ENCODE measurements at places on chromosomes 2 and 18.

DNA sequence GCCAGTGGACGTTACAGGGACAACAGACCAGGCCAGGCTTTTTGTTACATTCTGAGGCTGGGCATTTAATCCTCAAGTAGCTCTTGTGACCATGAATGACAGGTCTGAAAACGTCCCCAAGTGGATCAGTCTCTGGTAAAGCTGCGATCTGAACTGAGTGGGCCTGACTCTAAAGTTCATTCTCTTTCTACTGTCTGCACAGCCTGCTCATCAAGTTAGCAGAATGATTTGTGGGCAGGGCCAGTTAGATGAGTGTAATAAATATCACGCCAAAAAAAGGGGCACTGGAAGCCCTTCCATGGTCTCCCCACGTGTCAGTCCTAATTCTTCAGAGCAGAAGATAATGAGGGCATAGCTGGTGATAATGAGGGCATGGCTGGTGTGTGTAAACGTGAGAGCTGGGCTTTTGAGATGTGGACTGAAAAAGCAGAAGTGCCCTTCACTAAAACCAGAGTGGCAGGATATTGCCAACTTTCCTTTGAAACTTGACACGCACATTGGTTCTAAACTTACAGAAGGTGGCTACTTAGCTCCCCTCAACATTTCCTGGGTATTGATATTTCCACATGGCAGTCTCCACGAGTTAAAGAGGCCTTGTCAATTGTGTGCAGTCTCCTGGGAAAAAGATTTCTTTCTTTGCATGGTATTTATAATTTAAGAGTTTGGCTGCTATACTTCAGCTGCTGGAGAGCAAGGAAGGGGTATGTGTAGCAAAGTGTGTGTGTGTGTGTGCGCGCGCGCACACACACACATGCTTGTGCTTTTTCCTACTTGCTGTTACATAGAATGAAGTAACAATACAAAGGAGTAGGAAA, 72.7 kb upstream of the LYPD6B start:
- DNase-seq, result no peak

- no peak for DNase-seq
These were observed 28.0 kb downstream of the TRPM8 start for GRCh38 chr2:233945146-233945545.

DNA sequence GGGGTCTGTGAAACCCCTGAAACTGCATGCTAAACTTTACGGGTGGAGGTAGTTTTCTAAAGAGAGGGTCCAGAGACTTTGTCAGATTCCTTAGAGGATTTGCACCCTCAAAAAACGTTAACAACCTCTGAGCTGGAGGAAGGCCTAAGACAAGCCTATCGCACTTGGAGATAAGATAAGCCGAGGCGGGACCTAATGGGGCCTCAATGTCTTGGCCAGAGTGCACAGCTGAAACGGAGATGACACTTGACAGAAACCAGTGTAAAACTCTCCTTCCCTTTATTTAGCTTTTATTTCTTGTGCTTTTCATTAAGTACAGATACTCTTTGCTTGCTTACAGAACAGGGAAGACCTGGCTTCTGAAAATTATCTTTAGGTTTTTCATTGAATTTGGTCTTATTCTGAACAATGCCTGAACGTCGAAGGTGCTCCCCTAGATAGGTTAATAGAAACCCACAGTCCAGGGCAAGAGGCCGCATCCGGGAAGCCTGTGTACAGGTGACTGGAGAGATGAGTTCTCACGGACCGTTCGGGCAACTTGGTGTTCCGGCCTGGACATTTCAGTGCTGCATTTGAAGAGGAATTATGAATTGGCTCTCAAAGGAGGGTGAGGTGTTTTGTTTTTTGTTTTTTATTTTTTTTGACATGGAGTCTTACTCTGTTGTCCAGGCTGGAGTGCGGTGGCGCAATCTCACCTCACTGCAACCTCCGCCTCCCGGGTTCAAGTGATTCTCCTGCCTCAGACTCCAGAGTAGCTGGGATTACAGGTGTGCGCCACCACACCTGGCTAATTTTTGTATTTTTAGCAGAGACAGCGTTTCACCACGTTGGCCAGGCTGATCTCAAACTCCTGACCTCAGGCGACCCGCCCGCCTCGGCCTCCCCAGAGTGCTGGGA, 49.7 kb downstream of the SH3BP4 start:
- no peak for DNase-seq

DNA sequence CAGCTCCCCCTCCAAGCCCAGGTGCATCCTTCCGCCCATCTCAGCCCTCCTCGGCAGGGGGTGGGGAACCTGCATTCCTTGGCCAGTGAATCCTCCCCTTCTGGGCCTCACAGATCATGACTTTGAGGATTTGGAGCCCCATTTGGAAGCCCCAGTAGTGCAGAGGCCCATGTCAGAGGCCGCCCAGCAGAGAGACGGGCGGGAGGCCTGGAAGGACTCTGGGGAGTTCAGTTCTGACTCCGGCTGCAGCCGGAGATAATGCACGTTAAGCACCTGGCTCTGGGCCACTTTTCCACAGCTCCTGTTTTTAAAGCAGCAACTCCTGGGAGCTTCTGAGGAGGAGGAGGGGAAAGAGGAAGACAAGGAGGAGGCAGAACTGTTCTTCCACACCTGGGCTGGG, 14.9 kb downstream of the ATOH8 start:
- no peak for DNase-seq

DNA sequence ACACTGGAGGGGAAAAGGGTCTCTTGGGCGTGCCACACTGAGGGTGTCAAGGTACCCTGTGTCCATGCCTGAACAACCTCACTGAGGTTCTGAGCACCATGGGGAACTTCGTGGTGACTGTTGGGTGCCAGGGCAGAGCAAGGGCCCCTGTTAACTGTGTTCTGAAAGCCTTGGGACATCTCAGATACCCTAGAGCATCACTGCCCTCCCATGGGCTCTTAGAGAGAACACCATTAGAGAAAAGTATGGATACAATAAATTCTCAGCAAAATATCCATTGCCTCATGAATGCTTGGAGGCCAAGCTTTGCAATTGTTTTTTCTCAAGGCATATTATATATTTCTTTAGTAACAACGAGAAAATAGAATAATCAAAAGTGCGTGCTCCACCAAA, 488.5 kb upstream of the NRP2 start:
- no peak for DNase-seq

- DNase-seq, result no peak
These were observed 154.3 kb downstream of the PLCL1 start for GRCh38 chr2:197958592-197959150.

- DNase-seq, result peak; percentile 11
These were observed 78.8 kb upstream of the GAREM1 start for GRCh38 chr18:32549248-32550110.

DNA sequence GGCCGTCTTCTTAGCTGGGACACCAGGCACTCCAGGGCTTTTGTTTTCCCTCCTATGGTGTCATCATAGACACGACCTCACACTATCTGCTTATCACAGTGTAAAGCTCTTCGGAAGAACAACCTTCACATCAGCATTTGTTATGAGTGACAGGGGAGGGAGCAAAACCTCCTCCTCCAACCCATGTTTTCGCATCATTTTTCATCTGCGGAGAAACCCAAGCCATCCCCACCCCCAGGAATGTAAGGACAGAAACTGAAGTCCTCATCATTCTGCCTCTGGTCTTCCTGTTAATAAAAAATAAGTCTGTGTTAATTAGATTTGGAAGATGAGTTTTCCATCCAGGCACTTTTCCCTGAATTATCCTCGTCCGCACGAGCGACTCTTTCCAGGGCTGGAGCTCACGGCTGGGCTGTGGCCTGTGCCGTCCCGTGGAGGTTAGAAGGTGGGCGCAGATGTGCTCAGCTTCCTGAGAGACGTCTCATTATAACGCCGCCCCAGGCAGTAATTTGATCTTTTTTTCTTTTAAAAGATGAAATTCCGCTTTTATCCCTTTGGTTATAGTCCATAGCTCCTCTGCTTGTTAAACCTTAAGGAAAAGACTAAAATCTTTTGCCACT, 101.6 kb upstream of the TMEM18 start:
- DNase-seq, result no peak

- no peak for DNase-seq
These were observed 38.9 kb upstream of the SCG2 start for GRCh38 chr2:223641082-223641481.

GRCh38 chr2:236748385-236748784, 178.8 kb downstream of the ACKR3 start:
- no peak for DNase-seq

GRCh38 chr2:112075490-112076260, 20.6 kb downstream of the TMEM87B start:
- no peak for DNase-seq

DNA sequence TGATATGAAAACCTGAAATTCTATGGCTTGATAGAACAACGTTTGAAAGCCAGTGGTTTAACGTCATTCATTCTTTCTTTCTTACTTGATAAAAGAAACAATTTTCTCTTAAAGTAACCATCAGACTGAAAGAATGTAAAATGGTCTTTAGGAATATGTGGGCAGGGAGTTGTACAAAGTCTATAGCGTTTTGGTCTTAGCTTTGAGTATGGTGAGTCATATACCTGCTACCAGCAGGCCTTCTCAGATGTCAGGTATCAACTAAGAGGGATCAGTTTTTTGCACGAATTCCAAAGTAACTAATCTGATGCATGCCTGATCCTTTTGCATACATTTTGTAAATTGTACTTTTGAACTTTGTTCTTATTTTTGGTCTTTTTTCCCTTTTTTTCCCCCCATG, 101.5 kb upstream of the DSEL start:
- DNase-seq, result no peak

GRCh38 chr2:184125867-184126266, 472.5 kb upstream of the ZNF804A start:
- DNase-seq, result no peak

DNA sequence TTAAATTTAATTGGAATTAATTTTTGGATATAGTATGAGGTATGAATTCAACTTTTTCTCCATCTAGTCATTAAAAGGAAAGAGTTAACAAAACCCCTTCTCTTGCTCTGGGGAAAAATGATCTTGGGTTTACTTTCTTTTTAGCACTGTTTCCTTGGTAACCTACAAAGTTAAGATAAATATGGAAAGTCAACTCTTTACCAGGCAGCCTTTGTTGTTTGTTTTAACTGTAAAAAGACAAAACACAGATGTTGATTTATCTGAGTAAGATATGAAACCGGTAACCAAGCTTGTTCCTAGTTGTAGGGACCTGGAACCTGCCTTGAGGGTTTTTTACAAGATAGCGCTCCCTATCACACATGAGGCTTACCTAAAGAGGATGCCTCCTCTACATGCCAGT, 10.1 kb upstream of the SANBR start:
- no peak for DNase-seq

DNA sequence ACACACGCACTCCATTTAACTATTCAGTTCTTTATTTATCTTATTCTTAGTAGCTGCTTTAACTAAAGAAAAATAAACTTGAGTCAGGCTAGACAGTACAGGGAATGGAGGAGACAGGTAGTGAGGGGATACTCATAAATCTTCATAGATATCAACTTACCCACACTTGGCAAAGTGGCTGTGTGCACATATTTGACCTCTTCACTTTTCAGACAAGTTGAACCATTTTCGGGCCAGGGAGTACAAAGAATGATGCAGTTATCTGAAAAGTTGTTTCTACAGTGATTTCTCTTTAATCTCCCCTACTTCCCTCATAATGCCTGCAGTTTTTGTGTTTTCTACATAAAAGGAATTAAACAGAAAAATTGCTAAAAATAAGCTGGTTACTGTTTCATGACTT, 307.5 kb downstream of the GULP1 start:
- no peak for DNase-seq

- no peak for DNase-seq
These were observed 44.6 kb downstream of the FOSL2 start for GRCh38 chr2:28437149-28437835.

DNA sequence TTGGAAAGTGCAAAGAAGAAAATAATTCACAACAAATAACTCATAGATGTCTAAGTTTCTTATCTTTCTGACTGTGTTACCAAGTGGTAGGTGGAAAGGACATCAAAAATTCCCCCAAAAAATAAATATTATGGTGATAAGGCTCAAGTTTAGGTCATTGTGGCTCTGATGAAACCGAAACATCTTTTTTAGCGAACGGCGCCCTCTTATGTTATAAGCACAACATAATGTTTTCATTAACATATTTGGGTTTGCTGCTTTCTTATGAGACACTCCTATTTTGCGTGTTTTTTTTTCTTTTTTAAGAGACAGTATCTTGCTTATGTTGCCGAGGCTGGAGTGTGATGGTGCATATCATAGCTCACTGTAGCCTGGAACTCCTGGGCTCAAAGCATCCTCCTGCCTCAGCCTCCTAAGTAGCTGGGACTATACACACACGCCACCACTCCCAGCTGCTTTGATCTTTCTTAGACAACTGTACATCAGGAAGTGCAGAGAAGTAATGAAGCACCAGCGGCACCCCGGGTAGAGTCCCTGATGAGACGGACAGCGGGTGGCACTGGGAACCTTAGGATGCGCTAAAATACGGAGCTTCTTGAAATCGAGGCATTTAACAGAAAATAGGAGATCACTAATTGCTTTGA, 38.5 kb upstream of the SLC35G4 start:
- no peak for DNase-seq

DNA sequence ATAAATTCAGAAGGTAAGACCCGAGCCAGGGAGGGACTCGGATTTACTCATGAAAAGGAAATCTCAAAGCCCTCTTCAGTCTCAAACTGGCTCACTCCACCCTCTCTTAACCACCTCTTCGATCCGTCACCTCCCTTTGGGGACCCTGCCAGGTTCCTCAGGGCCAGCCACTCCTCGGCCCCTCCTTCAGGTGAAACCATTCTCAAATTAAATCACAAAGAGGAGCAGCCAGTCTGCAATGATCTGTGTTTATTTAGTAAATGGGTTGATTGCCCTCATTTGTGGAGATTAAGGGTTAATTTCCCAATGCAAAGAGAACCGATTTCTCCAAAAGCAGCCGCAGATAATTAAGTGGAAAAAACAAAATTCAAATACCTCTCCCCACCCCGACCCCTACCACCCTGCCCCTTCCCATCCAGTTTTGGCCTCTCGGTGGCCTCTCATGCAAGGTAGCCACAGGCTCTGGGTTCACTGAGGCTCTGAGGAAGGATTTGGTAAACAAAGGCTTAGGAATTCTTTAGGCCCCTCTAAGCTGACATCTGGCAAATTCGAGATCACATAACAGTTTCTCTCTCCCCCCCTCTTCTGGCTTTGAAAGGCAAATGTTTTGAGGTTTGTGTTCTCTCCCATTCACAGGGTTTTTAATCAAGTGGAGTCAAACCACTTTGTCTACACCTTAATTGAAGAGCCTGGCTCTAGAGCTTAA, 10.3 kb upstream of the FZD7 start:
- no peak for DNase-seq

GRCh38 chr2:190795686-190796085, 84.9 kb upstream of the GLS start:
- no peak for DNase-seq

GRCh38 chr2:234038076-234038802, 12.3 kb upstream of the SPP2 start:
- no peak for DNase-seq

All from non-pigmented ciliary epithelial cell (primary cell).